Progenitor cell of endocrine pancreas (in vitro differentiated cells): ENCODE measurements at places on chromosomes 13 and 19.

DNA sequence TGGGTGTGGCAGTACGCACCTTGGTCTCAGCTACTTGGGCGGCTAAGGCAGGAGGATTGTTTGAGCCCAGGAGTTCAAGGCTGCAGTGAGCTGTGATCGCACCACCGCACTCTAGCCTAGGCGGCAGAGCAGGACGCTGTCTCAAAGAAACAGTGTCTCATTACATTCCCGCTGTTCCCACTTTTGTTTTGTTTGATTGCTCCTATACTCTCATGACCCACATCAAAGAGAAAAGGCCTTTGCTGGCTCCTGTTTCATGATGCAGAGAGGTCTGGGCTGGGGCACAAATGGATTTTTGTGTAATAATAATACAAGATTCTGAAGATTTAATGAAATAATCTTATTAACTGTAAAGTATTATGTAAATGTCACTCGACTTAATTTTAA lies 85.7 kb downstream of the LACC1 start:
- no peak for DNase-seq

DNA sequence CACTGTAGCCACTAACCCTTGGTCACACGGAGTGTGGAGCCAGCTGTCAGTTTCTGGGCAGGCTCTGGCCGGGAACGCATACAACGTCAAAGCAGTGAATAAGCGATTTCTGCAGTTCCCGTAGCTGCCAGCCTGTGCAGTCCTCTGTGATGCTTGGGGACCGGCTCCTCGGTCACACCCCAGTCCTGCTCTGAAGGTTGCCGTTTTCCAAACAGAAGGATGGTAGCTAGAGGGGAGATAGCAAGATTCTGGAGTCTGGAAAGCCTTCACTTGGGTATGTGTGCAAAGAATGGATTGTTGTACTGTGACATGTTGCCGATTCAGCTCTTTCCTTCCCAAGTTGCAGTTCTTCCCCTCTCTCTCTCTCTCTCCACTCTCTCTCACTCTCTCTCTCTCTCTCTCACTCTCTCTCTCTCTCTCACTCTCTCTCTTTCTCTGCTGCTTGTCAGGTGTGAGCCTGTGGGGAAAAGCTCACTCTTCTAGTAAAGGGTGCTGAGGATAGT lies 38.7 kb upstream of the C1QTNF9 start:
- no peak for DNase-seq

DNA sequence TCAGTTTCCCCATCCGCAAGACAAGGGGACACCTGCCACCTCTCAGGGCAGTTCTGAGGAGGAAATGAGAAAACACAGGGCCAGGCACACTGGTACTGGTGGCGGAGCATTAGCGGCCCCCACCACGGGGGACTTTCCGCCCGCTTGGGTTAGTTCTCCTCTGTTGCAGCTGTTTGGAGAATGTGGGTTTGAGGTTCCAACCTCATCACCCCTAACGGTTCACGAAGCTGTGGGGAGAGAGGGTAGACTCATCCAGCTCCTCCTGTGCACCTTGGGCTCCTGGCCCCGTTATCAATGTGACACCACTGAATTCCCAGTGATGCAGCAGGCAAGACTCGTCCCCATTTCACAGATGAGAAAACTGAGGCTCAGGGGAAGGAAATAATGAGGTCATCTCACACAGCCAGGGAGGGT lies 10.3 kb downstream of the PTPRS start:
- DNase-seq: no peak

DNA sequence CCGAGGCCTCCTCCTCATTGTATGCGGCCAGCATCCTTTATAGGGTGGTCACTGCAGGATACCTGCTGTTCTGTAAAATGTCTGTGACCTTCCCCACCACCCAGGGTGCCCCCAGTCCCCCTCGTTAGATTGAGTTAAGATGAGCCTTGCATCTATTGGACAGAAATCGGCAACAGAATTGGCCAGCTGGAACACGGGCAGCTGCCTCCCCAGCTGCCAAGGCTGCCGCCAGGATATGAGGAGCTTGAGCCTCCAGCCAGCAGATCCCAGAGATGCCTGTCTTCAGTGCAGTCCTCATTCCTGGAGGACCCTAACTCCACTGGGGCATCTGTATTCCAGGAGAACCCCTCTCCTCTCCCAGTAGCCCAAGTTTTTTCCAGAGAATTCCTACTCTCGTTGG lies 463.0 kb downstream of the TSHZ3 start:
- no peak for DNase-seq

- DNase-seq: no peak
Measured at GRCh38 chr13:30608364-30608763, 9.4 kb upstream of the USPL1 start.

DNA sequence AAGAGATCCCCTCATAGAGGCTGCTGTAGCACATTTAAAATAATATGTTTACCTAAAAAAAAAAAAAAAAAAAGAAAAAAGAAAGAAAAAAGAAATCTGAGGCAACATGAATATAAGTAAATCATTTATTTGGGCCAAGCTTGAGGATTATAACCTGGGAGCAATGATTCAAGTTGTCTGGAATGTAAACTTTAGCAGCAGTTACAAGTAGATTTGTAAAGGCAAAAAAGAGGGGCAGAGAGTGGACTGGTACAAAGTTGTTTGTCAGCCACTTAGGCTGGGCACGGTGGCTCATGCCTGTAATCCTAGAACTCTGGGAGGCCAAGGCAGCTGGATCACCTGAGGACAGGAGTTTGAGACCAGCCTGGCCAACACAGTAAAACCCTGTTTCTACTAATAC lies 11.3 kb downstream of the ZNF43 start:
- no peak for DNase-seq

GRCh38 chr13:43446126-43446525 lies 340.6 kb downstream of the ENOX1 start:
- DNase-seq: no peak

- no peak for DNase-seq
Measured at GRCh38 chr13:112136095-112136494, 69.1 kb downstream of the SOX1 start.

GRCh38 chr13:112889351-112890290 lies 79.4 kb upstream of the MCF2L start:
- no peak for DNase-seq

GRCh38 chr13:66675620-66676019 lies 554.5 kb downstream of the PCDH9 start:
- no peak for DNase-seq

DNA sequence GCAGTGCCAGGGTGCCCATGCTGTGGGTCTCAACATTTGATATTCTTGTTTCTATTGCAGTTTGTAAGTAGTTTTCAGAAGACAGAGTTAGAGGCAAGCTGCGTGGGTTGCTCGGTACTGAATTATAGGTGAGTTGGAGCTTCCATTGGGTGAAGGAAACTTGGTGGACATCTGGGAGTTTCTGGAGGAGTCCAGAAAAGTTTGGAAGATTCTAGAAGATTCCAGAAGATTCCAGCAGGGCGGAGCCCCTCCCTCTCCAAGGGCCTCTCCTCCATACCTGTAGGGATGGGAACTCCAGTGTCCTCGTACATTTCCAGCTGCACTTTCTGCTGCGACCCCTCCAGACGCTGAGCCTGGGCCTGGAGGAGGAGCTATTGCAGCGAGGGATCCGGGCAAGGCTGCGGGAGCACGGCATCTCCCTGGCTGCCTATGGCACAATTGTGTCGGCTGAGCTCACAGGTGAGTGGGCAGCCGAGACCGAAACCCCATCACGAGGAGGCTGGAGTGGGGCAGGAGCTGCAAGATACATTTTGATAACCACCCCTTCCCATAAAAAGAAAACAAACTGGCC lies 28.6 kb downstream of the TIMM13 start:
- DNase-seq: no peak

DNA sequence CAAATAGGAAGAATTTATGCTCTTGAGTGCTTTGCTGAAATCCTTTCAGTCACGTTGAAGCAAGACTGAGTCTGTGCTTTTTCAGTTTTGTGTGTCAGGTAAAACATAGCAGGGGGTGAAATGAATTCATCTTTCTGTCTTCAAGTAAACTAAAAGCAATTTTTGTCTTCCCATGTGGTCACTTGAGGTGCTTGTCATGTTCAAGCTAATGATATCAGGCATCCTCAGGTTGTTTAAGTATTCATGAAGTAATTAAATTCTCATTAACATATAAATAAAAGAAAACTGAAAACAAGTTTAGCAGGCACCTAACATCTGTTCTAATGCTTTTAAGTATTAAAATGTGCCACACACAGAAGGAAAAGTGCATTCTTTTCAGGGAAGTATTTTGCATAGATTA lies 2701.3 kb downstream of the PCDH9 start:
- DNase-seq: no peak

DNA sequence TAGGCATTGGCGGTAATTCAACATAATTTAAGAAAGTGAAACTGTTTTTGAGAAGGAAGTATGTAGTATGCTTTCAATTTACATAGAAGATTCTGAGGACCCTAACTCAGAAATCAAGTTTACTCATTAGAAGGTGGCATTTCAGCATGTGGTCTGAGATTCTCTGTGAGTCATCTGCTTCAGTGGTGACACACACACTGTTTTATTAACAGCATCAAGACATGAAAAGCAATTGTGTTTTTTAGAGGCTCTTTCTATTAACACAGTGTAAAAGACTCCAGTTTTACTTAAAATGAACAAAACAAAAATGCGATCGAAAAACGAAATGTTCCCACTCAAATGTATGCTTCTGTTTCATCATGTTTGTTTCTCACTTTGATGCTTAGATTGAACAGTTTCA lies 802.1 kb upstream of the SLITRK6 start:
- DNase-seq: no peak

DNA sequence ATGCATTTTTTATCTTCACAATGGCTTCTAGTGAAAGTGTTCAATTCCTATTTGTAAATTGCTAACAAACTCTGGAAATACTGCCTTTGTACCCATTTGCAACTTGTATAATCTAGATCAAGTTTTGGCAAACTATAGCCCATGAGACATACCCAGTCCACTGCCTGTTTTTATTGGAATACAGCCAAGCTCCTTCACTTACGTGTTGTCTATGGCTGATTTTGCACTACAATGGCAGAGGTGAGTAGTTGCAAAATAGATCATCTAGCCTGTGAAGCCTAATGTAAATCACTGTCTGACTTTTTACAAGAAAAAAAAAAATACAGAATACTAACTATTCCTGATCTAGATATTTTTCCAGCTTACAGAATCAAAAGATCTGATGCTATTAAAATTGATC lies 37.1 kb downstream of the DZIP1 start:
- DNase-seq: no peak

- no peak for DNase-seq
Measured at GRCh38 chr13:33763021-33763420, 54.9 kb upstream of the RFC3 start.

DNA sequence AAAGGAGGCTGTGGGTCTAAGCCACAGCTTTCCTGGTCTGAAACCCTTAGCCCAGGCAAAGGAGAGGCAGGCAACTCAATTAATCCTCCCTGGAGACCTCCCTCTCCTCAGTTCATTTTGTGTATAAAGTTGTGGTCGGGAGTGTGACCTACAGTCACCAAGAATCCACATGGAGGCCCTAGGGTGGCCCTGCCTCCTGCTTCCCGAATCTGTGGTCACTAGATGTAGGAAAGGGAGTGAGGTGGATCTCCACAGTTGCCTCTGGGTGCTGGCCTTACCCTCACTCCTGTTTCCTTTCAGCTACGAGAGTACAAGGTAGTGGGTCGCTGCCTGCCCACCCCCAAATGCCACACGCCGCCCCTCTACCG lies 1.3 kb downstream of the RPL18A start:
- no peak for DNase-seq

DNA sequence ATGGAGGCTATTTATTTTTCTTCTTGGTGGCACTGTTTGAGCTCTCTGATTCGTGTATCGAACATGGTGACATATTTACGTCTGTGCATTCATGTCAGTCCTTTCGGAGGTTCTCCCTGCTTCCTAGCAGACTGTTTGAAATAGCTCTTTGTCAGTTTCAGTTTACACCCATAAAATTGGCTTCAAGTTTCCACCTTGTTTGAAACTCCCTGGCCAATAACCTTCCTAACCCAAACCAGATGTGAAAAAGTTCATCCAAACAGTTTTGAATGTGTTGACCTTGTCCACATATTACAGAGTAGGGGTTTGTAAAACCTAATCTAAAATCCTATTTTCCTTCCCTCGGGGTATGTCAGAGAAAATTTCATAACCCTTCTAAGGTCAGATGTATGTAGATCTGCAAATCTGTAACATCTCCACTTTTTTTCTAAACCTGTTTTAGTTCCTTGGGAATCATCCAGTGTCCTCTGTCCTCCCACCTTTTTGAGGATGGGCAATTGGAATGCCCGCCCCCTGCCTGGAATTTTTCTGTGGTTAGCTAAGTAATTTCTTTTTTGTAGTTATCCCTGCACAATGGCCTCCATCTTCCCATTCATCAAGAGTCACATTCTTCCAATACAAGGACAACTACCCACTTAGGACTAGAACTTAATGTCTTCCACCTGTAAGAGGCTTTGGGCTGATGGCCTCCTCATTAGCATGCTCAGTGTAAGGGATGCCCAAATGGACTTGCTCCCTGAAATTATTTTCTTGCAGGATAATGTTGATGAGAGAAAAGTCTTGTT lies 499.8 kb downstream of the GPC6 start:
- no peak for DNase-seq

- no peak for DNase-seq
Measured at GRCh38 chr13:21008026-21008425, 53.4 kb downstream of the LATS2 start.

GRCh38 chr13:74040200-74040599 lies 94.0 kb downstream of the KLF12 start:
- DNase-seq: peak; percentile 28

- DNase-seq: no peak
Measured at GRCh38 chr13:111626371-111627305, 306.2 kb downstream of the TEX29 start.

GRCh38 chr13:47932950-47933923 lies 67.8 kb downstream of the SUCLA2 start:
- DNase-seq: no peak

GRCh38 chr13:98890186-98890585 lies 87.7 kb downstream of the DOCK9 start:
- no peak for DNase-seq

GRCh38 chr13:94860981-94861407 lies 148.6 kb upstream of the SOX21 start:
- DNase-seq: no peak

DNA sequence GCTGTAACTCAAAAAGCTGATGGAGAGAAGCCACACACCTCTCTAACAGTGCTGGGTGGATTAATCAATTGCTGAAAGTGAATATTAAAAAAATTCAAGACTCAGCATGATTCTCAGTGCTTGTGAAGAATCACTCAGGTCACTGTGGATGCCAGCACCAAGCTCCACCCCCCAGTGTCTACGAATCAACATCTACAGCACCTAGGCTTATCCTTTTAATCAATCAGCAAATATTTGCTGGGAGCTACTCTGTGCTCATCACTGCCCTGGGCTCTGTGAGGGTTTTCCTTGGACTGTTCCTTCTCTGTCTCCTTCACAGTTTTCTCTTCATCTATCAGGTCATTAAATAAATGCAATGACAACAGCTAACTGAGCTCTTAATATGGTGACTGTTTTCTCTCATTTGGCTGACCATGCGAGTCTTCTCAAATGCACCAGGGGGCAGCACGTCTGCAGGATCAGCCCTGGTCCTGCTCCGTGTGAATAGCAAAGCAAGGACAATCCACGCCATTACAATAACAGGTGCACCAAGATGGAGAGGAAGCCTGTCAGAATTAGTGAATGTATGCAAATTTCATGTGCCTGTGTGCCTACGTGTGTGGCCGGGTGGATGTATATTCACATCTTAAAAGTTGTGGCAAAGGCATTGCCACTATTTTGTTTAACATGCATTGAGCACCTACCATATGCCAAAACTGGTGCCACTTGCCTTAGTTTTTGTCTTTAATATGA lies 14.6 kb upstream of the C13orf42 start:
- no peak for DNase-seq

- DNase-seq: no peak
Measured at GRCh38 chr13:81480634-81481033, 1139.7 kb upstream of the SPRY2 start.

- no peak for DNase-seq
Measured at GRCh38 chr19:51140441-51140840, 1.7 kb upstream of the SIGLEC7 start.

GRCh38 chr19:16403151-16403977 lies 68.4 kb downstream of the EPS15L1 start:
- DNase-seq: no peak
